ENCODE measurements at places on chromosomes 3 and 15.

- no peak for DNase-seq
Measured at GRCh38 chr3:158458464-158458863, 112.5 kb upstream of the MLF1 start.

- DNase-seq = no peak
Measured at GRCh38 chr3:161310649-161311423, 60.5 kb downstream of the SPTSSB start.

DNA sequence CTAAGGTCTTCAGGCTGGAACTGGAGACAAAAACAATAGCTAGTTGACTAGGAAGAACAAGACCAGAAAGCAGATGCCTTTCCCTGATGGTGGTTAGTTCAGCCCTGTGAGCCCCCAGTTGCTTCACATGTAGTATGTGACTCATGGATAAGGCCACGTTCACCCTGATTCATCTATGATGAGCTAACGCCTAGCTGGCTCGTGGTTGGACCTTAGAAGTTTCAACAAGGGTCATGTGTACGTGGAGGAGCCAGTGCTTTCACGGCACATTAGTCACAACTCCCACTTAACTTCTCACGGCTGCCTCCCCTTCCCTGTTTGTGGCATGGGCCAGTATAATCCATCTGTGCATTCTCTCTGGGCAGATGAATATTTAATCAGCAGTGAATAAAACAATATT is 20.6 kb downstream of the COL8A1 start:
- DNase-seq = no peak

- no peak for DNase-seq
Measured at GRCh38 chr3:4889896-4890295, 89.3 kb upstream of the BHLHE40 start.

DNA sequence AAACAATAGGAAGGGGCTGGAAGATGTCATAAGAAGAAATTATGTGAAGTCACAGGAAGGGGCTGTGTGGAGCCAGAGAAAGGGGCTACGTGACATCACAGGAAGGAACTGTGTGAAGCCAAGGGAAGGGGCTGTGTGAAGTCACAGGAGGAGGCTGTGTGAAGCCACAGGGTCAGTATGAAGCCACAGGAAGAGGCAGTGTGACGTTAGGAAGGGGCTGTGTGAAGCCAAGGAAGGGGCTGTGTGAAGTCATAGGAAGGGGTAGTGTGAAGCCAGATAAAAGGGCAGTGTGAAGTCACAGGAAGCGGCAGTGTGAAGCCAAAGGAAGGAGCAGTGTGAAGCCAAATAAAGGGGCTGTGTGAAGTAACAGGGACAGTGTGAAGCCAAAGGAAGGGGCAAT is 32.5 kb downstream of the GASK1A start:
- DNase-seq = no peak

GRCh38 chr3:161740421-161740820 is 243.8 kb downstream of the OTOL1 start:
- DNase-seq = no peak

DNA sequence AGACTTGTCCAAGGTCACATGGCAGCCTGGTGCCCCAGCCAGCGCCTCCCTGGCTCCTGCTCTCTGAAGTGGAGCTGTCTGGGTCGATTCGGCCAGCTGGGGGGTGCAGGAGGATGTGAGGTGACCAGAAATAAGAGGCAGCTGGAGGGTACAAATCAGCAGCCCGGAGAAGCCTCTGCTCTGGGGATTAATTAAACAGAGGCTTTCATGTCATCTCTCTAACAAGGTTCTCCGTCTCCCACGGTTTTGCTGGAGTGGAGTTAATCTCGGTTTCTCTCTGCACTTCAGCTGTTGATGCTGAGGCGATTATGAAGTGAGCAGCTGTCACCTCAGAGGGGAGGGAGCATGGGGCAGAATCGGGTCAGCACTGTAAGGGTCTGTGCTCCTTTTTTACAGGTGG is 236.8 kb downstream of the TLE3 start:
- DNase-seq = no peak

GRCh38 chr15:80188251-80188650 is 35.5 kb downstream of the FAH start:
- DNase-seq = no peak

GRCh38 chr15:29939404-29939803 is 117.1 kb upstream of the TJP1 start:
- DNase-seq = no peak

GRCh38 chr3:3027976-3028567 is 82.1 kb downstream of the IL5RA start:
- no peak for DNase-seq

DNA sequence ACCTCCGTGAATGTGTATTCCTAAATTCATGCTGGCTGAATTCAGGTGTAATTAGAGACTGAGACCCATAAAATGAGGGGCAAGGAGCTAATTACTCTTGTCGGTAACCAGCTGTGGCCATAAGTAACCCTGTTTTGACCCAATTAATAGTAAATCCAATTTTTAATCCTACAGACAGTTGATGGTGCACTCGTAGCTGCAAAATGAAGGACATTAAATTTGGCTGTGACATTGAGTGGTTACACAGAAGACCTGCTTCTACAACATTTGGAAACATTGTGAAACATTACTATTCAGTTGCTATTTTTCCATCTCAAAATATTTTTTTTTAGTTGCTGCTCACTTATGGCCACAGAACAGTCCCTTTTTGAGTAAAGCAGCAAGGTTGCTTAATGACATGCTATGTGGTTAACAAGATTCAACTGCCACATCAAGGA is 33.0 kb downstream of the MBNL1 start:
- DNase-seq = no peak

DNA sequence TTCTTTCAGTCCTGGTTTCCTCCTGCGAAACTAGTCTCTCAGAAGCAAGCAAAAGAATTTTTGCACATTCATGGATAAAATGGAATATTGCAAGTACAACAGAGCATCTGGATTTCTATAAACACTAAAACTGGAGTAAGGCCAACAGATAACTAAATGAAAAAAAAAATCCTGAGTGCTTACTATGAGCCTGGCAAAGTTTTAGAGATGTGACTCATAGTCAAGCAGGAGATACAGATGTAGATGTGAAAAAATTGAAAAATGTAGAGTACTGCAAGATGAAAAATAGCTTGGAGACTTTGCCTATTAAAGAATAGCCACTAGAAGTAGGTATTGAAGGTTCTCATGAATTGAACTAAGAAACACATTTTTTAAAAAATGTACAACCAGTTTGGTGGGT is 397.4 kb downstream of the OTOL1 start:
- no peak for DNase-seq

GRCh38 chr3:168134931-168135330 is 39.2 kb upstream of the GOLIM4 start:
- DNase-seq = no peak

- no peak for DNase-seq
Measured at GRCh38 chr3:121710347-121710746, 39.2 kb downstream of the GOLGB1 start.

- DNase-seq = no peak
Measured at GRCh38 chr3:156522673-156523072, 32.2 kb downstream of the SSR3 start.

DNA sequence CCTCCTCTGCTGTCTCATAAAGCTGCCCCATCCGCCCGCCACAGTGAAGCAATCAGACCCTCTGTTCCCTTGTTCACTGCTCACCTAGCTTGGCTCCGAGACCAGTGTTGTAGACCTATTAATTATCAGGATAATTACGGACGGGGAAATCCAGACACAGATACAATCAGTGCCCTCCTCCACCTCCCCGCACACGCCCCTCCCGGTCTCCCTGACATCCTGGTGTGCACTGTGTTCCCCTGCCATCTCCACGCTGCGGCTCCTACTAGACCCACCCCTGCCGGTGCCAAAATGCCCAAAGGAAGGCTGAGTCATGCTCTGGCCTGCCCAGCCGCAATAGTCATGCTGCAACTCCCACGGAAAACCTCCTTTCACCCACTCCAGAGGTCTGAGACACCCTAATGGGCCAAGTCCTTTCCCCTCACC is 277.3 kb upstream of the TLE3 start:
- DNase-seq = no peak

GRCh38 chr15:26126819-26127387 is 263.8 kb upstream of the ATP10A start:
- no peak for DNase-seq

DNA sequence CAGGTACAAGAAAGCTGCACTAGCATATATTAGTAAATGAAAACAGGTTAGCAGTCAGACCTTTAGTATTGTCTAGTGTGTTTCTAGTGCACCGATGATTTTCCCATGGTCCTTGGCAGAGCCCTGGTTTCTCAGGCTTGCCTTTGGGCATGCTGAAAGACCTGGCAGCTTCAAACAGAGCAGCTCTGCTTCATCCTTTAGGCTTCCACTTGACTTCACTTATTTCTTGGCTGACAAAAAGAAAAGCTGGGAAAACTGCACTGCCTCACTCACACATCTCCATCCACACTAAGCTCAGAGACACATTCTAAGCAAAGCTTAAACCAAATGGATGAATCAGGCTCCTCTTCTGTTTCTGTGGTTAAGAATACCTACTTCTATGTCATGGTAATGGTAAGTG is 374.8 kb upstream of the PDZRN3 start:
- DNase-seq = no peak

- peak; percentile 49 for DNase-seq
Measured at GRCh38 chr3:129908417-129908816, 14.9 kb upstream of the TMCC1 start.

- no peak for DNase-seq
Measured at GRCh38 chr3:186125118-186125517, 16.2 kb upstream of the ETV5 start.

- DNase-seq = no peak
Measured at GRCh38 chr3:4581124-4581424, 87.9 kb downstream of the ITPR1 start.

- no peak for DNase-seq
Measured at GRCh38 chr3:114442246-114442645, 148.4 kb downstream of the TIGIT start.

DNA sequence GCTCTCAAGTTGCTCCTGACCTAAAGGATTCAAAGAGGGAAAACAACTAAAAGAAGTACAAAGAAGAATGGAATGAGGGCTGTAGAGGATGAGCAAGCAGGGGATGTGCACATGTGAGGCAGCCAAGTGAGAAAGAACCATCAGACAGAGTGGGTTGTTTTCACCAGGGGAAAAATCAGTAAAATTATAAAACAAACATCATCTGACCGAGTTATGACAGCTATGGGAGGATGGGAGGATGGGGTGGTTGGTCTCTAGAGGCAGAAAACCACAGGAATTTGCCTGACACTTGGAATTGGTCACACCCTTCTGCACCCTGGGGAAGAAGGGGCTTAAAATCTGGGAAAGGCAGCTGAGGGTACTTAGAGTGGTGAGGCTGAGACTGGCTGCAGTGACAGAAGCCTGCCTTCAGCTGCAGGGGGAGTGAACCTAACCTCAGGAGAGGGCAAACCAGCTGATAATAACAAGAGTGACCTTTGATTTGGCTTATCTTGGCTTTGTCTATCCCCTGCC is 10.1 kb downstream of the ARHGAP31 start:
- DNase-seq = no peak

DNA sequence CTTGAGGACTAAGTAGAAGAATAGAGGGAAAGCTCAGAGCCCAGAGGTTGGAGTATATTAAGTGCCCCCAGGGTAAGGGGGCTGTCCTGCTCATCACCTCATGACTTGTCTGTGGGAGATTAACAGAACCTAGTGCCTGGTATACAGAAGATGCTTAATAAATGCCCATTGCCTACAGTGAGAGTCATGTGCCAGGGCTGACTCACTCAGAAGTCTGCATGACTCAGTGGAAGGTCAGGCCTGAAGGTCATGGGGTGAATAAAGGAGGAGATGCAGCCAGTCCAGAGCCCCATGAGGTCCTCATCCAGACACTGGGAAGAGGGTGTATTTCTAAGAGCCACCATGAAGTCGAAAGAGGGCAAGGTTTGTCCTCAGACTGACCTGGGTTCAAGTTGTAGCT is 62.5 kb upstream of the TLE3 start:
- no peak for DNase-seq

DNA sequence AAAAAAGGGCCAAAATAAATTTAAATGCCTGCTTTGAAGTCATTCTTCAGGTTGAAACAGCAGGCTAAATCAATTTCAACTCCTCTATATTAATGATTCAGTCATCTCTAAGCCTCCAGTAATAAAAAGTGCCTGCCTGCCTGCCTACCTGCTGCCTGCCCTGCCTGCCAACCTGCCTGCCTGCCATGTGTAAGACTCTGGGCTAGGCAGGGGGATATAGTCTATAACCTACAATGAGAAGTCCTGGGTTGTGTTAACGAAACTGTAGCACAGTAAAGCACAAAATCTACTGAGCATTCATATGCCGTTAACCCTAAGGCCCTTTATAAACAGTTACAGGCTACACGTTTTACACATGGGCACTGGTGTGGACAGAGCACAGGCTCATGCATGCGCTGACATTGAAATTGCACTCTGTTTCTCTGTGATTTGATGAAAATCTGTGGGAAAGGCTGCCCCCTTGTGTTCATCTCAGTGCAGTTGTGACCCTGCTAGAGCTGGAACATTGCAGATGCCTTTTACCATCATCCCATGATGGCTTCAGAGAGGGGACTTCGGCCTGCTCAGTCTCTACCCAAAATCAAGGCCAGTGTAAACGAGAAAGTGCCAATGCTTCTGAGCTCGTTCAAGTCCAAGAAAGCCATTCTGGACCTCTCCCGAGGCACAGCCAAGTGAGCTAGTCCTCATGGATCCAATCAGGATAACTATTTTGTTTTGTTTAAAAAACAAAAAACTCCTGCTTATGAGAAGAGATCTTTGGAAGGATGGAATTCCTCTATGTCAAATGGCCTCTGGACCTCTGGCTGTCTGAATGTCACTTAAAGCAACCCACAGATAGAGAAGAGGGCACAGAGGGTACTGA is 64.6 kb downstream of the EFL1 start:
- DNase-seq = peak; percentile 66

DNA sequence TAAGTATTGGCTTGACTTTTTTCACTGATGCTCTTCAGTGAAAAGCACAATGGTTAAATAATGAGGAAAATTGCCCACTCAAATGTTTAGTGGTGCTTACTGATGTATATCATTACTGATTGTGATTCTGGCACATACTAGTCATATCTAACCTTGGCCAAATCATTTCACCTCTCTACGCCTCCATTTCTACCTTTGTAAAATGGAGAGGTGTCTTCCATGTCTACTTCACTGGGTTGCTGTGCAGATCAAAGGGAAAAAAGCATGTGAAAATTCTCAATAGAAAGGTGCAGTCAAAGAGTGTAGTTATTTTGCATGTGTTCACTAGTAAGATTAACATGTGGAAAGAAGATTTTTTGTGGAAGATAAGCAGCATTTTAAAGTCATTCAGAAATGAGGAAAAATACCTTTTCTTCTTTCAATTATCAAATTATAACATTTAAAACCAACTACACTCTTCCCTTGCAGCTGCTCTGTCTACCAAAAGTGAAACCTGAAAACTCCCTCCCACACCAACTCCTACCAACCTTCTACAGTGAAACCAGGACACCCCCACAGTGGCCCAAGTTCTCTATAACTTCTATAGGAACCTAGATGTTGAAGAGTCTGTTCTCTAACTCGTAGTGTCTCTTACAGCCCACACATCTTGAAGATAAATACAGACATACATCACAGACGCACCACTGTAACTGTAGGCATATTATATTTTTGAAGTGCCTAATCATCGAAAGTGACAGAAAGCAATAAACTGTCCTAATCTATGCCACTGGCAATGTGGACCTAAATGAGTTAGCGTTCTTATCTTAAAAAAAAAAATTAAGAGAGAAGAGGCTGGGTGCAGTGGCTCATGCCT is 1.4 kb downstream of the CD200R1 start:
- DNase-seq = no peak

GRCh38 chr3:167054926-167055325 is 325.2 kb downstream of the ZBBX start:
- no peak for DNase-seq

- no peak for DNase-seq
Measured at GRCh38 chr15:62524848-62525247, 359.8 kb upstream of the C2CD4B start.
